ENCODE measurements at places on chromosomes 1 and 21. TPM values are rescaled to one million over a fixed set of nuclear protein-coding genes. Genes with fewer than 3 reads are reported as not detected.
A peak's percentile ranks its signal among the peaks of the same experiment; 100 is the strongest.

TMEM82 gene
- polyA plus RNA-seq: not detected

ECM1 gene
- polyA plus RNA-seq: 6.8 TPM

MSTO1 gene
- polyA plus RNA-seq: 17.4 TPM

FMO5 gene
- 29.8 TPM for polyA plus RNA-seq

IGSF8 gene
- 5.8 TPM for polyA plus RNA-seq

KRTAP13-2 gene
- not detected for polyA plus RNA-seq

RGS1 gene
- 12.8 TPM for polyA plus RNA-seq

MATN1 gene
- polyA plus RNA-seq: not detected

GPR52 gene
- polyA plus RNA-seq: not detected

PLA2G2F gene
- polyA plus RNA-seq: not detected

RWDD3 gene
- 19.3 TPM for polyA plus RNA-seq

- peaks cover 41% of the 10 kb centered on the region for H3K4me1 ChIP-seq
- H3K36me3 ChIP-seq: peaks cover 71% of the 10 kb centered on the region
- H3K4me3 ChIP-seq: no peak overlapping the region
- H3K27ac ChIP-seq: no peak overlapping the region
- no peak for DNase-seq
Measured at GRCh38 chr21:44952116-44952928, 12.5 kb downstream of the SLX9 start.

DNA sequence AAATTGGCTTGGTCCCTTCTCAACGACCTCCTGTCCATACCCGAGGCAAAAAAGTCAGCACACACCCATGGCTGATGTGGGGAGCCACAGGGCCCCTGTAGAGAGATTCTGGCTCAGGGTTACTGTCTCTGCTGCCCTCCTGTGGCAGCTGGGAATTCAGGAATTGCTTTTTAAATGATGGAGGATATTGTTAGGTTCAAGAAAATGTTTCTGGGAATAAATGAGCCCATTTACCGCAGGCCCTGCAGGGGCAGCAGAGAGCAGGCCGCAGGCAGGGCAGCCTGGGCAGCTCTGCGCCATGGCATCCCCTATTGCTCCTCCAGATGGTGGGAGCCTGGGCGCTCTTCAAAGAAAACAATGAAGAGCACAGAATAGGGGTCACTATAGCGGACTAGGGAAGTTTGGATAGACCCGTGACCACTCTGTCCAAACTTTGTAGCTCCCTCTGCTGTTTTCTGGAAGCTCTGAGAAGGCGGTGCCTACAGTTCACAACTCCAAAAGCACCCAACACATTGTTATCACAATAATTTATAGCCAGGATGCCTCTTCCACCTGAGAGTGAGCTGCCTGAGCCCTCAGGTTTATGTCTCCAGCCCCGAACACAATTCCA is 201.1 kb downstream of the BACH1 start:
- no peaks in the 10 kb centered on the region for H3K36me3 ChIP-seq
- no peak overlapping the region for H3K27ac ChIP-seq
- no peaks in the 10 kb centered on the region for H3K27me3 ChIP-seq

GRCh38 chr1:246726255-246726679 is 2.1 kb downstream of the SCCPDH start:
- H3K27ac ChIP-seq: no peak overlapping the region
- H3K4me1 ChIP-seq: peaks cover 27% of the 10 kb centered on the region
- H3K36me3 ChIP-seq: peaks cover 7% of the 10 kb centered on the region
- no peaks in the 10 kb centered on the region for H3K27me3 ChIP-seq
- no peak overlapping the region for H3K4me3 ChIP-seq

GRCh38 chr1:1074631-1075147 is 583 bp upstream of the RNF223 start:
- no peaks in the 10 kb centered on the region for H3K36me3 ChIP-seq
- H3K4me3 ChIP-seq: no peak overlapping the region
- peaks cover 79% of the 10 kb centered on the region for H3K27me3 ChIP-seq
- H3K4me1 ChIP-seq: peaks cover 10% of the 10 kb centered on the region
- peak overlapping the region; percentile 79 for H3K27ac ChIP-seq
- DNase-seq: no peak

GRCh38 chr1:154759196-154759595 is 110.9 kb downstream of the KCNN3 start:
- peaks cover 8% of the 10 kb centered on the region for H3K4me1 ChIP-seq
- peak; percentile 14 for DNase-seq
- no peaks in the 10 kb centered on the region for H3K27me3 ChIP-seq
- no peak overlapping the region for H3K27ac ChIP-seq
- H3K36me3 ChIP-seq: no peaks in the 10 kb centered on the region

- H3K4me1 ChIP-seq: no peaks in the 10 kb centered on the region
- H3K27ac ChIP-seq: no peak overlapping the region
- H3K36me3 ChIP-seq: peaks cover 12% of the 10 kb centered on the region
- no peak overlapping the region for H3K4me3 ChIP-seq
- H3K27me3 ChIP-seq: no peaks in the 10 kb centered on the region
Measured at GRCh38 chr1:212401042-212401441, 13.6 kb downstream of the PACC1 start.

DNA sequence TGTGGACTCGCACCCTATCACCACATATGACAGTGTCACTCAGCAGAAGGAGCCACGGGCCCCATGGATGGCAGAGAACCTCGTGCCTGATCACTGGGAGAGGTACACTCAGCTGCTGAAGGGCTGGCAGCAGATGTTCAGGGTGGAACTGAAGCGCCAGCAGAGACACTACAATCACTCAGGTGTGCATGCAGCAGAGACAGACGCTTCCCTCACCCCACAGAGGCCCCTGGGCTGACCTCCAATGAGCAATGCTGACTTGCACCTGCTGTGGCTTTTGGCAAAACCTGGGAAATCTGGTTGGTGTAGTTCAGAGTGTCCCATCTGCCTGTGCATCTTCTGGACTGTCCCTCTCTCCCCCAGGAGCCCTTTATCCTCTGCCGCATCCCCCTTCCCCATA is 51.9 kb downstream of the KIAA1614 start:
- no peak overlapping the region for H3K4me3 ChIP-seq
- H3K4me1 ChIP-seq: no peaks in the 10 kb centered on the region
- no peak for DNase-seq

- H3K4me1 ChIP-seq: no peaks in the 10 kb centered on the region
- no peaks in the 10 kb centered on the region for H3K27me3 ChIP-seq
- H3K27ac ChIP-seq: no peak overlapping the region
- DNase-seq: no peak
- H3K36me3 ChIP-seq: no peaks in the 10 kb centered on the region
- no peak overlapping the region for H3K4me3 ChIP-seq
Measured at GRCh38 chr1:97781762-97782337, 139.0 kb downstream of the DPYD start.

DNA sequence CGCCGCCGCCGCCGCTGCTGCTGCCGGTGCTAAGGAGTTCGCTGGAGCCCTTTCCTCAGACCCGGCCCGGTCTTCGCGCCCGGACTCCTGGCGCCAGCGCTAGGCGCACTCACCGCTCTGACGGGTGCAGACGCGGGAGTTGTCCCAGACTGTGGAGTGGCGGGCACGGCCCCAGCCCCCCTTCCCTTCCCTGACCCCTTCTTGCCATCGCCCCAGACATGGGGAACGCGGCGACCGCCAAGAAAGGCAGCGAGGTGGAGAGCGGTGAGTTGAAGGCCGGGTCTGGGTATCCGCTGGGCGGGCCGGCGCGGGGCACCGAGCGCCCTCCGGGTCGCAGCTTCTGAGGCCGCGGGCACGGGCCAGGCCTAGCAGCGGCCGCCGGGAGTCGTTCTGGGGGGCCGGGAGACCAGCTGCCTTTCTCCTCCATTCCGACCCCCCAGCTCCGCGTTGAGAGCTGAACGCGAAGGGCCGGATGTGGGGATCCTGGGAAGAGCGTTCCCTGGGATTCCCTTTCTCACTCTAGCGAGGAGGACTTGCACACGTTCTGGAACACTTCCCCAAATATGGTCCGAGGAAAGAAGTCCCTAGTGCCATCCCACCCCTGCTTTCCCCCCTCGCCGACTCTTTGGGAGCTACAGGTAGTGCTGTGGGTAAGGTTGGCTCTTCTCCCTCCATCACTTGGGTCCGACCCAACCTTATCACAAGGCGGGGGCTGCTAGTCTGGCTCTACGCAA is 65.8 kb upstream of the PRKACB start:
- peak; percentile 71 for DNase-seq
- peak overlapping the region; percentile 86 for H3K4me3 ChIP-seq
- no peaks in the 10 kb centered on the region for H3K27me3 ChIP-seq
- H3K27ac ChIP-seq: peak overlapping the region; percentile 48

DNA sequence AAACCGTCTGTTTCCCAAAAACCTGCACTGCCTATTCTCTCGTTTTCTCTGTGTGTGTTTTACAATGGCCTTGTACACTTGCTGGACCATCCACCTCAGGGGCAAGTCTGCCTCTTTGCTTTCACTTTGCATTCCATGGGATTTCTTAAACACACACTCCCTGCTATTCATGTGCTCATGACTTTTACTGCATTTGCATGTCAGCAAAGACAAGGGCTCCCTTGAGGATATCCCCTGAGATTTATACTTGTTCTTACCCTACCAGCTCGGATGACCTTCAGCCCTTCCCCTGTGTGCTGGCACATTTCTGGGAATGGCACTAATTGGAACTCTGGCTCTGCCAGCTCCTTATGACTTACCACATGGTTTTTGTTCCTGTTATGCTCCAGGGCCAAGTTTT is 386.9 kb downstream of the AMY1C start:
- no peaks in the 10 kb centered on the region for H3K27me3 ChIP-seq
- no peaks in the 10 kb centered on the region for H3K36me3 ChIP-seq
- H3K27ac ChIP-seq: no peak overlapping the region
- DNase-seq: no peak

DNA sequence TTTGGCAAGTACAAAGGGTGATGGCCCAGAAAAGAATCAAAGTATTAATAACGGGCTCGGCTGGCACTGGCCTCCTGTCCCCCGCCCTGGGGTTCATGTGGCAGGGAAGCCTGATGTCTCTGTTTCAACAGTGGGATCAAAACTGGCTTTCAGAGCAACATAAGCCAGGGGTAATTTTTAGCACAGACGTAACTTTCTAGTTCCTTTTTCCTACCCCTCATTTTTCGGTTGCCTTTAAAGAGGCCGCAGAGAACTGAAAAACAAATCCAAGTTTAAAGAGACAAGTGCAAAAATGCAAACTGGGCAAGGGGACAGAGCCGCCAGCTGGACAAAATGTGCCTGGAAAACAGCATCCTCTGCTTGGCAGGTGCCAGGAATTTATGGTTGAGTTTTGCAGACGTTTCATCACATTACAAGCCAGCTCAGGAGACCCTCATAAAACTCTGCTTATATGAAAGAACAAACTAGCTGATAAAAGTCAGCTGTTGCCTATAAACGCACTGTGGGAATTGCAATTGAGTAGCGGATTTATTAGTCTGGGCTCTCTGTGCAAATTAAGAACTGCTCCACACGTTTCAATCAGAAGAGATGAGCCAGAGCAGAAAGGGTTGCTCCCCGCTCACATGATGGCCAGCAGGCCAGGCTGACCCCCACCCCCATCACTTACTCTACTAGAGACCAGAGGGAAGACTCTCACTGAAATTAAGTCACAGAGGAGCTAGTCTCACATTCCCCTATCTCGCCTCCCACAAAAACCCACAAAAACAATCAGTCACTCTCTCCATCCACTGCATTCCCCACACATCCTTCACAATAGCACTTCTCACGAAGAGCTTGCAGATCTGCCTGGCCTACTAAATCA is 15.8 kb upstream of the CDCA8 start:
- H3K27me3 ChIP-seq: no peaks in the 10 kb centered on the region
- no peak overlapping the region for H3K27ac ChIP-seq
- DNase-seq: peak; percentile 59
- no peaks in the 10 kb centered on the region for H3K4me1 ChIP-seq

- no peak for DNase-seq
- H3K36me3 ChIP-seq: no peaks in the 10 kb centered on the region
- no peak overlapping the region for H3K4me3 ChIP-seq
- H3K27me3 ChIP-seq: no peaks in the 10 kb centered on the region
- no peaks in the 10 kb centered on the region for H3K4me1 ChIP-seq
- H3K27ac ChIP-seq: no peak overlapping the region
Measured at GRCh38 chr1:192005976-192006375, 152.3 kb upstream of the RGS18 start.

GRCh38 chr21:33984021-33984481 is 68.4 kb upstream of the ATP5PO start:
- H3K36me3 ChIP-seq: no peaks in the 10 kb centered on the region
- no peaks in the 10 kb centered on the region for H3K4me1 ChIP-seq
- no peak overlapping the region for H3K27ac ChIP-seq
- no peaks in the 10 kb centered on the region for H3K27me3 ChIP-seq

DNA sequence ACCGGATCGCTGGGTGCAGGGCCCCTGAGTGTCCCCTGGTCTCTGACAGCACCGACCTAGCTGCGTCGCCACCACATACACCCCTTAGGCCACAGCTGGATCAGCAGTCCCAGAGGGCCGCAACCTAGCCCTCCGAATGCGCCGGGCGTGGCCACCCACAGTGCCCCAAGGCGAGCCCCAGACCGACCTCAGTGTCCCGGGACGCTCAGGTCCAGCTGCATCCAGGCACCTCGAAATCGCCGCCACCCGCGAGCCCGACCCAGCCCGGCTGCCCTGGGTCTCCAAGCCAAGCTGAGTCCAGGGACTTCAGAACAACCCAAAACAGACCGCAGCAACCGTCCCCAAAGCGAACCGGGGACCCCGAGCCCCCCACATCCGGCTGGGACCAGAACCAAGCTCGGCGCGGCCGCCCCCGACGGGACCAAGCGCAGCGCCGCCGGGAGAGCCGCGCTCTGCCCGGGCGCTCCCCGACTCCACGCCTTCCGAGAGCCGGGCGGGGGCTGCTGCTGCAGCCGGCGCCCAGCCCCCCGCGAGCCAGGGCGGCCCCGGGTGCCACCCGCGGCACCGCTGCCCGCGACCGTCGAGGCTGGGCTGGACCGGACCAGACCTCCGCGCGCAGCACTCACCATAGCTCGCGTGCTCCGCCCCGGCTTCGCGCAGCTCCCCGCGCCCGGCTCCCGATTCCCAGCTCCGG is 54.6 kb upstream of the ECE1 start:
- H3K27ac ChIP-seq: peak overlapping the region; percentile 93
- H3K4me3 ChIP-seq: peak overlapping the region; percentile 86
- H3K36me3 ChIP-seq: no peaks in the 10 kb centered on the region
- DNase-seq: peak; percentile 31

DNA sequence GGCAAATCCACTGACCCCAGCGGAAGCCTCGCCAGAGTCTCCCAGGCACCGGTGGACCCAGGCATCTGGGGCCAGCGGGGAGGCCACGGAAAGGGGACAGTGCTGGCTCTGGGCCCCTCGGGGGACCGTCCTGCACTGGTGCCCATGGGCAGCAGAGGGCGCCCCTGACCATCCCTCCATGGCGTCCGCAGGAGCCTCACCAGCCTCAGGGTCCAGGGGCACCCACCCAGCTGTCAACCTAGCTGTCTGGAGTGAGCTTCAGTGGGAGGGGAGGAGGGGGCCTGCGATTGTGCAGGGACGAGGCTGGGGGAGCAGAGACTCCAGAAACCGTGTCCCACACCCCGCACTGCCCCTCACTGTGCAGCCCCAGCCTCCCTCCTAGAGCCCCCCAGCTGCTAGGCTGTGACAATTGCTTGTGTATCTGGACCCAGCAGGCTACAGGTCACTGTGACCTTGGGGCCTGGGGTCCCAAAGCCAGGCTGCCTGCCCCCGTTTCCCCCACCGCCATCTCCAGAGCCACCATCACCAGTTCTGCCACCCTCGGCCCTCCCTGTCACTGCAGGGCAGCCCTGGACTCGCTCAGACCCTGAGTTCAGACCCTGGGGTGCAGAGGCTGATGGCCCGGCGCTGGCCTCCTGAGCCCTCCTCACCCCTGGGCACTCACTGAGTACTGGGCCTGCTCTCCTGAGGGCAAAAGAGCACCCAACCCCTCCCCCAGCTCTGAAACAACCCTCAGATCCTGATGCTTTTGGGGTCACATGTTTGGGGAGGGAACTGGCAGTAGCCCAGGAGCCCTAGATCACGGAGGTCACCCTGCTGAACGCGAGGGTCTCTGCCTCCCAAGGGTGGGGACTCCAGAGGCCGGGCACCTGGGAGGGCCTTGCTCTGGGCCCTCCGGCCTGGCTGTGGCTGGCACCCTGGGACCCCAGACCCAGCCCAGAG is 10.6 kb upstream of the COL6A1 start:
- H3K27me3 ChIP-seq: peaks cover 42% of the 10 kb centered on the region
- peaks cover 46% of the 10 kb centered on the region for H3K4me1 ChIP-seq
- DNase-seq: no peak
- H3K4me3 ChIP-seq: no peak overlapping the region
- peak overlapping the region; percentile 92 for H3K27ac ChIP-seq
